ENCODE measurements at places on chromosomes 3 and 15.

DNA sequence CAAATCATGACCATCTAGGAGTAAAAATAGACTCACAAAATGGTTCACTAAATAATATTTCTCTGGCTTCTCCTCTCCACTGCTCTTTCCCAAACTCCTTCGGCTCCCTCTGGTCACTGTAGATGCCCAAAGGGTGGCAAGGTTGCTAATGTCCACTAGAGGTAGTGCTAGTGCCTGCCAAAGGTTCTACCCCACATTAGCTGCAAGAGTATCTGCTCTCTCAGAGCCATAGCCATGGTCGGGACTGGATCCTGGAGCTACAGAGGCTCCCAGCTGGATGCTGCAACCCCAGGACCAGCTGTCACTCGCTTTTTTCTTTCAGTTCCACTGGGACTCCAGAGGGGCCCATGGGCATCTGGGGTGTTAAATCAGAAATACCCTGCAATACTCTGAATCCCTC, 8.5 kb downstream of the HTR3D start:
- DNase-seq = peak; percentile 28

- DNase-seq = no peak
Observed at GRCh38 chr15:60551147-60551780, 72.3 kb upstream of the ICE2 start.

GRCh38 chr15:86653344-86654197, 573.9 kb downstream of the AGBL1 start:
- no peak for DNase-seq

GRCh38 chr3:144362126-144362525, 390.5 kb downstream of the DIPK2A start:
- DNase-seq = no peak

DNA sequence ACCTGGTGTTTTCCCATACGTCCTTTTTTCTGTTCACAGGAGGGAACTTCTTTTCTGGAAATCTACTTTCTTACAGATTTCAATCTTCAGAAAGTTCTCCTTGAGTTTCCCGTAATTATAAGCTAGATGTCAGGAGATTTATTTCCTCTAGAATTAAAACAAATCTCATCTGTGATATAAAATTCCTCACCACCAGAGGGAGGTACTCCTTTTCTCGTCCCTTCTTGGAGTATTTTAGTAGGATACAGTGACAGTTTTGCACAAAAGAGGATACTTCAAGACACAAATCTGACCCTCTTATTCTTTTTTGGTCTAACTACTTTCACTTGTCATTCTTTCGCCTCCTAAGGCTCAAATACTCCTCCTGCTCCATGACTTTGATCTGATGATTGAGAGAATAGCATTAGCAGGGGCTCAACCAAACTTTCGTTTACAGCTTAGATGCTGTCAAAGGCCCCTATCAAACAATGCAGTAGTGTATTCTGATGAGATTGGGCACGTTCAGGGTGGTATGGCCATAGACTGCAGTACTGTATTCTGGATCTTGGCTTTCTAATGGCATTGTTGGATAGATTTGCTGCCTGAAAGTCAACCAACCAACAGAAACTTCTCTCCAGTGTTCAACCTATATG, 38.0 kb downstream of the TMEM41A start:
- DNase-seq = no peak

DNA sequence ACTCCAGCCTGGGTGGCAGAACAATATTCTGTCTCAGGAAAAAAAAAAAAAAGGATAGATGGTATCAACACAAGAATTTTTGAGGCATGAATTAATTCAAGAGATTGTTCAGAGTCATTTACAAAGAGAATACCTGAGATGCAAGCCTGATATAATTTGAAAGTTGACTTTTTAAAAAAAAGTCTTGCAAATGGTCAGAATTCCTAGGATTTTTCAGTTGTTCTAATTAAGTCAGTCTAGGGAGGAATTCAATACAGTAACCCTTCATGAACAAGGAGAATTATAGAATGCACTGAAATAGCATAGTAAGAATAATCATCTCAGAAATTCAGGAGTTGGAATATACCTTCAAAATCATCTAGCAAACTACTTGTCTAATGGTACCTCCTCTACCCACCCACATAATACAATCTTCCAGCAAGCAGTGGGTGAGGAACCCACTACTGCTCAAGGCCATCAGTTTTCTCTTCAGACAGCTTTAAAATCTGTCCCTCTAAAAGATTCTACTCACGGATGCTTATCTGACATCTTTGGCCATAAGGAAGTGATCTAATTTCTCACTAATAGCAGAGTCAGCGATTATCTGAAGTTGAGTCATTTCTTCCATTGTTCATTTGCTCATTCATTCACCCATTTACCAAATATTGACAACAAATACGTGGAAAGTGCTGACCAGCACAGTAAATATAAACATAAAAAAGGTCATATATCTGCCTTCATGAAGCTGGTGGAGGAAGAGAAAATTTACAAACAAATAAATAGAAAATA, 159.6 kb downstream of the GREM1 start:
- DNase-seq = no peak

DNA sequence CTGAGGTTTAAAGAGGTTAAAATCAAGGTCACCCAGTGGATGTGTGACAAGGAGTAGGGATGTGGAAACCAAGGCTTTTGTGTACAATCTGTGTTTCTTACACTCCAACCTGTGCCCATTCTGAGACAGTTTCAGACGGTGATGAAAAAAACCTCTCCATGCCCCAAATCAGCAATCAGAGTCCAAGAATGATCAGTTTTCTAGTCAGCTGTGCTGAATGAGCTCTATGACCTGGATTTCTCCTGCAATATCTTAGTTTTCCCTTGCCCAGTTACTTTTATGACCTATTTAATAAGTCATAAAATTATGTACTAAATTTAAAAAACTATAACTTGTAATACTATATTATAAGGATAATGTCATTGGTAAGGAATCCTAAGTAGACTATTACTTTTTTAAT, 37.5 kb upstream of the CBLB start:
- DNase-seq = no peak

DNA sequence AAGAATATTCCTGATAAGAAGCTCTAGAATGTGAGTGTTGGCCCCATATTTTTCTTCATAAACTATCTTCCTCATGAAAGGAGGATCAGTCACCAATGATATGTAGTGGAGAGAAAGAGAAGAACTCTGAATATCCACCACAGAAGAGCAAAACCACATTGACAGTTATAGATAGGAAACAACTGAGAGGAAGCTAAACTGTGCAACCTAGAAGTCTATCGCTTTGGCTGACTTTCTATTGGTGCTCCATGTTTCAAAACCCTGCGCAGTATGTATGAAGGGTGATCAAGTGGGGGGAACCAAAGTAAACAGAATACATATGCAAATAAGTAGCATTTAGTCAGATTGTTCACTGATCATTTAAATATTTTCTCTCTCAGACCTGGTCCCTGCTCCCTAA, 41.0 kb upstream of the ZNF280D start:
- DNase-seq = no peak

GRCh38 chr3:284322-284721, 87.8 kb downstream of the CHL1 start:
- no peak for DNase-seq

- no peak for DNase-seq
Observed at GRCh38 chr3:114338651-114339357, 45.0 kb downstream of the TIGIT start.

- DNase-seq = peak; percentile 22
Observed at GRCh38 chr15:44535523-44536301, 1.2 kb upstream of the EIF3J start.

DNA sequence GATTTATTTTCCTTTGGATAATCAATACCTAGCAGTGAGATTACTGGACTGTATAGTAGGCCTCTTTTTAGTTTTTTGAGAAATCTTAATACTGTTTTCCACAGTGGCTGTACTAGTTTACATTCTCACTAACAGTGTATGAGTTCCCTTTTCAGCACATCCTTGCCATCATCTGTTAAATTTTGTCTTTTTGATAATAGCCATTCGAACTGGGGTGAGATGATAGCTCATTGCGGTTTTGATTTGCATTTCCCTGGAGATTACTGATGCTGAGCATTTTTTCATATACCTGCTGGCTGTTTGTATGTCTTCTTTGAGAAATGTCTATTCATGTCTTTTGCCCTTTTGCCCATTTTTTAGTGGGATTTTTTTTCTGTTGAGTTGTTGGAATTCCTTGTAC, 210.8 kb downstream of the CGGBP1 start:
- DNase-seq = no peak

DNA sequence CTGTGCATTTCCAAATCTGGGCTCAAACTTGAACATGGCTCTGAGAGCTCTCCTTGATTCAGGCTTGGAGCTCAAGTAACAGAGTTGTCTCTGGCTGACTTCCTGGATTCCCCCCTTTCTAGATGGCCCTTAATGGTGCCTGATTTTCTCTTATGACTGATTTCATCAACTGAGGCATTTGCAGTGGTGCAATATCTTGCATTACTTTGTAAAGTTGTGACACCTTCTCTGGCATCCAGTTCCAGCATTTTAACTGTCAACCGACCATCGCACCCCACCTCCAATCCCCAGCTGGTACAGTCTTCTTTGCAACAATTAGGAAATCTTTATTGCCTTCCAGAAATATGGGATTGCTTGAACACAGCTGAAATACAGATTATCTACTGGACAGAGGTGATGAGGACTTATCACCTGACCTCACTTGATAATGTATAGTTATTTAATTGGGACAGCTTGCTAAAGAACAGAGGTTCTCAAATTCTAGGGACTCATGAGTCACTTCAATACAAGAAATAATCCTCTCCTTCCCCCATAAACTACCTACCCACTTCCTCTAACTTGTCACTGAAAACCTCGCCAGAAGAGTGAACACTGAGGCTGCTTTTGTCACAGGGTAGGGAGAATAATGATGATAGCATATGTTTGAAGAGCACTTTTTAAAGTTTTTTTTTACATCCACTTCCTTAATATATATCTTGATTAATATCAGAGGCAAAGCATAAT, 41.8 kb downstream of the FILIP1L start:
- DNase-seq = no peak

DNA sequence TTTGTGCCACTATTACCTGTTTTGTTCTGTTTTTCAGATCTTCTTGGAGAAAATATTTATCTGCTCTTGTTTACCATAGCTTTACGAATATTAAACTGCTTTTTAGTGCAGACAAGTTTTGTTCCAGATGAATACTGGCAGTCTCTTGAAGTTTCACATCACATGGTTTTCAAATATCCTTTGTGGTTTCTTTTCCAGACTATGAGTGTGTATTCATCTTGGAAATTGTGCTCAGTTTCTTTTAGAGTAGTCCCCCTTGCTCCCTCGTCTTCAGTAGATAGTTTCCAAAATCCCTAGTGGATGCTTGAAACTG, 1.2 kb downstream of the PIGB start:
- no peak for DNase-seq

DNA sequence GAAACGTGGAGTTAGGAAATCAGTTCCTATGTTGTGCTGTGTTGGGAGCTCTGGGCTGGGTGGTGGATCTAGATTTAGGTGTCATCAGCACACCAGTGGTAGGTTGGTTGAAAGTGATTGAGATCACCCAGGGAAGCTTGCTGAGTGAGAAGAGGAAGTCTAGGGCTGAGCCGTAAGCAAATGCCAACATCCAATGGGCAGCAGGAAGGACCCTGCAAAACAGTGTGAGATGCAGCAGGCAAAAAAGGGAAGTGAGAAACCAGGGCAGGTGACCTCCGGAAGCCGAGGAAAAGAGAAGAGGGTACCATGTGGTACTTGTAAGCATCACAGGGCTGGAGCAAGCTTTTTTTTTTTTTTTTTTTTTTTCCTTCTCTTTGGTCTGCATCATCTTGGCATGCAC, 15.9 kb upstream of the COPG1 start:
- DNase-seq = no peak

- peak; percentile 45 for DNase-seq
Observed at GRCh38 chr3:148992027-148992634, 791 bp downstream of the GYG1 start.

GRCh38 chr3:6242104-6242503, 618.8 kb upstream of the GRM7 start:
- no peak for DNase-seq

DNA sequence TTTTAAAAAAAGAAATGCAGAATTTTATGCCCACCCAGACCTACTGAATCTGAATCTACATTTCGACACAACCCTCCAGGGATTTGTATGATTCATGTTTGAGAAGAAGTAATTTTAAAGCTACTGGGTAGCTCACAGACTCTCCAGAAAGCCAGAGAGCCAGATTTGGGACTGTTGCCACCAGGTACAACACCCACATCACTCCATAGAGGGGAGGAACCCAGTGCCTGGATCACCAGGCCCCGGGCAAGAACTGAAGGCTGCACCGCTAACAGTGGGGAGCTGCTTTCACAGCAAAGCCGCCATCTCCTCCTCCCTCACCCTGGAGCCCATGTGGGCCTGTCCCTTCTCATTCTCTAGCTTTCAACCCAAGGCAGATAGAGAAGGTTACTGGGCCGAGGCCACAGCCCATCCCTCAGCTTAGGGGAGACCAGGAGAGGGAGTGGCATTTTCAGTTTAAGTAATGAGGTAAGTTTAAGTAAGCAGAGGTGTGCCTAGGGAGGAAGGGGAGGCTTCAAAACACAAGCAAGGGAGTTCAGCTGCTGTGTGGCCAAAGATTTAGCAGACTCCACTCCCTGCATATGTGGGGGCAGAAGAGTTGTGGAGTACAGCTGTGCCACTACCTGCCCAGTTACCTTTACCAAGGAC, 109.8 kb downstream of the IL12A start:
- DNase-seq = no peak

DNA sequence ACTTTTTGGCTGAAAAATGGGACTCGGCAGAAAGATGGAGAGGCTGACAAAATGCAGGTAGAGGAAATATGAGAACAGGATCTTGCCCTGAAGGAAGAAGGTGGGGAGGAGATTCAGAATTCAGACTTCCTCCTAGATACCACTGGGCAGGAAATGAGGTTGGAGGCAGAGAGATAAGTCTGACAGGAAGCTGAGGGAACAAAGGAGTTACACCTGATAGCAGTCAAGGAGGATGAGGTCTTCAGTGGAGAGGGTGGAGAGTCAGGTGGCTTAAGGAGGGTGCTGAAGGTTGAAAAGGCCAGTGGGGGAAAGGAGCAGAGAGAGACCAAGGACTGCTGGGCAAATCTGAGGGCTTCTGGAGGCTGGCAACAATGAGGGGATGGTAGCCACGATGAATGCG, 56.8 kb downstream of the CCR4 start:
- DNase-seq = no peak

GRCh38 chr15:34654625-34655024, 71.2 kb upstream of the GOLGA8B start:
- DNase-seq = no peak

GRCh38 chr3:69115731-69116130, 6.7 kb downstream of the LMOD3 start:
- DNase-seq = no peak

DNA sequence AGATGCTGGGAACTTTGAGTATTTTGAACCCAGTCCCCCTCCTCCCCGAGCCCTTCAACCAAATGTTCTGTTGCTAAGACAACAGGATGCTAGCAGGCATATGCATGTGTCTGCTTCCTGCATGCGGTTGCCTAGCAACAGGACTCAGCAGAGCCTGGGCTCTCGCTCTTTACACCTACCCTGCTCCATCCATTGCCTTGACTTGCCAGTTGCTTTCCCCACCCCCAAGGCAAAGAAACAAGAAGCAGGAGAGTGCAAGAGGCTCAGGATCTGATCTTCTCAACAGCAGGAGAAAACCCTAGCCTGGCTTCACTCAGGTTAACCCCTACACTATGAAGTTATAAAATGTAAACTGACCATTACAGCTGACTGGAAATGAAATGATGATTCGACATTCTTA, 393.0 kb downstream of the IGSF11 start:
- peak; percentile 67 for DNase-seq

- DNase-seq = no peak
Observed at GRCh38 chr3:113054552-113054951, 63.8 kb downstream of the GTPBP8 start.

GRCh38 chr15:92811148-92811913, 88.8 kb upstream of the CHD2 start:
- DNase-seq = no peak

GRCh38 chr15:82845686-82846085, 36.3 kb downstream of the WHAMM start:
- DNase-seq = no peak

All from endothelial cell (in vitro differentiated cells).